Central memory CD8-positive, alpha-beta T cell (primary cell): ENCODE measurements at places on chromosomes 7 and 10.

GRCh38 chr10:4234661-4235060 is 449.7 kb upstream of the KLF6 start:
- DNase-seq = peak; percentile 75

- no peak for DNase-seq
Measured at GRCh38 chr7:90629297-90629918, 33.3 kb downstream of the CDK14 start.

- no peak for DNase-seq
Measured at GRCh38 chr7:2621948-2622640, 9.7 kb upstream of the TTYH3 start.

GRCh38 chr7:133121175-133121844 is 39.4 kb upstream of the CHCHD3 start:
- DNase-seq = no peak

DNA sequence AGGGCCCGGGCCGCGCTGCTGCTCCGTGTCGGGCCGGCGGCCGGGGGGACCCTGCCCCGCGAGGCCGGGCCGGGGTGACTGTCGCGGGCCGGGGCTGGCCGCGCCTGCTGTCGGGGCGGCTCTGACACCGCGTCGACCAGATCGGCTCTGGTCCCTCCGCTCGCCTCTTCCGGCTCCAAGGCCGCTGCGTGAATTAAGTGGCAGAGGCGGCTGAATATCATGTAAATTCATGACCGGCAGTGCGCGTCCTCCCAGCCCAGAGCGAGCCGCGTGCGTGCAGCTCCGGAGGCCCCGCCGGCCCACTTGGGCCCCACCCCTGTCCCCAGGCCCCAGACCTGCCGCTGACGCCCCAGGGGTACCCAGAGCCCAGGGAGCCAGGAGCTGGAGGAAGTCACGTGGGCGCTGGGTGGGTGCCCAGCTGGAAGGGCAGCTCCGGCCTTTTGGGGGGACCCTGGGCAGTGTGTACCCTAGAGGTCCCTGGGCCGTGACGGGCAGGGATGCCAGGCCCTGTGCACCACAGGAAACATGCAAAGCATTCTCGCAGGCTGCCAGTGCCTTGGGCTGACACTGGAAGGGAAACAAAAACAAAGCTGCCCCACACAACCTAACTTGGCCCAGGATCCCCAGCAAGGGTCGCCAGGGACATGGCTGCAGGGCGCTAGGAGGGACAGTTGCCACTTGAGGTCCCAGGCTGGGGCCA is 584.0 kb upstream of the MKI67 start:
- no peak for DNase-seq

DNA sequence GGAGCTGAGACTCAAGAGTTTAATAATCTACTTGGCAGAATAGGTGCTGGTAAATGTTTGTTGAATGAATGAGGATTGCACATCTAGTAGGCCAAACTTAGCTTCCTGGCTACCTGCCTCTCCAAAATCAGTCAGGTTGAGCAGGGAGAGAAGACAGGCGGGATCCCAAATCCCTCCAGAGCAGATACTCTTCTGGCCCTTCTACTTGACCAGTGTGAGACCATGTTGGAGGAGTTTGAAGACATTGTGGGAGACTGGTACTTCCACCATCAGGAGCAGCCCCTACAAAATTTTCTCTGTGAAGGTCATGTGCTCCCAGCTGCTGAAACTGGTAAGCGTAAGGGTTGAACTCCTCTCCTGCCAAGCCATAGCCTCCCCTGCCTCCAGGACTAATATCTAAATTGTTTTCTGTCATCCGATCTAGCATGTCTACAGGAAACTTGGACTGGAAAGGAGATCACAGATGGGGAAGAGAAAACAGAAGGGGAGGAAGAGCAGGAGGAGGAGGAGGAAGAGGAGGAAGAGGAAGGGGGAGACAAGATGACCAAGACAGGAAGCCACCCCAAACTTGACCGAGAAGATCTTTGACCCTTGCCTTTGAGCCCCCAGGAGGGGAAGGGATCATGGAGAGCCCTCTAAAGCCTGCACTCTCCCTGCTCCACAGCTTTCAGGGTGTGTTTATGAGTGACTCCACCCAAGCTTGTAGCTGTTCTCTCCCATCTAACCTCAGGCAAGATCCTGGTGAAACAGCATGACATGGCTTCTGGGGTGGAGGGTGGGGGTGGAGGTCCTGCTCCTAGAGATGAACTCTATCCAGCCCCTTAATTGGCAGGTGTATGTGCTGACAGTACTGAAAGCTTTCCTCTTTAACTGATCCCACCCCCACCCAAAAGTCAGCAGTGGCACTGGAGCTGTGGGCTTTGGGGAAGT is 2.2 kb upstream of the MBLAC1 start:
- no peak for DNase-seq

GRCh38 chr10:50993771-50994251 is 80.5 kb upstream of the PRKG1 start:
- no peak for DNase-seq

DNA sequence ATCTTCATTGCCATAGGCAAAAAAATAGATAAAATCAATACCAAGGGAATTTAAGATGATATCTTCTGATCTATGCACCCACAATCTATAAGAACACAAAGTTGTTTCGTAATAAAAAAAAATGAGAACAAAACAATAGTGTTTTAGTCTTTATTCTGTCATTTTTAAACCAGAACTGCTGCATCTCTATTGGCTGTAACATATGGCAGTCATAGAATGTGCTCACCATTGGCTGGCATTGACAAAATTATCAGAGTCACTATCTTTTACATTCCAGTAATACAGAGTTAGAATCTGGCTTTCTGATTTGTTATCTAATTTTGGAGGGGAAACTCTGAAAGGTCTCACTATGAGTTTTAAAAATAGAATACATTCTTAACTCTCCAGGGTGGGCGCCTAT is 138.6 kb upstream of the CCDC6 start:
- DNase-seq = no peak

- DNase-seq = no peak
Measured at GRCh38 chr10:71191019-71191418, 21.4 kb upstream of the UNC5B start.
